ENCODE measurements at places on chromosomes 4 and X.

DNA sequence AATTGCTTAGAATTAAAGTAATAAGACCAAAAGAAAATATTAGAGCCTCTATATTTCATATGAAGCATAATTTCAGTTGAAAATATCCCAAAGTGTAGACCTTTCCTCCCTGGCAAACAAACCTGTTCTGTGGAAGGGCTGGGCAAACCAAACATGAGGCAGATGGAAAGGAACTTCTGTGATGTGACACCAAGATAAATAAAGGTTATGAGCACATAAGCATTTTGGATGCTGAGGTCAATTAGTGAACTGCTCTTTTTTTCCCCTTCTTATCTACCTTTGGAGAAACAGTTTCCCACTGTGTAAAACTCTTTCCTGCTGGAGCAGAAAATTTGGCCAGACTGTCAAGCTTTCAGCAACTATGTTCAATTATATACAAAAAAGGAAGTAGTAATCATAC, 109.6 kb upstream of the STIM2 start:
- no peaks in the 10 kb centered on the region for H3K27me3 ChIP-seq
- no peaks in the 10 kb centered on the region for H3K36me3 ChIP-seq
- H3K27ac ChIP-seq = no peak overlapping the region
- no peaks in the 10 kb centered on the region for H3K4me1 ChIP-seq
- DNase-seq = no peak
- H3K4me3 ChIP-seq = no peak overlapping the region

GRCh38 chr4:4321951-4322688, 32.1 kb downstream of the ZBTB49 start:
- H3K27ac ChIP-seq = no peak overlapping the region
- H3K4me3 ChIP-seq = no peak overlapping the region
- no peaks in the 10 kb centered on the region for H3K4me1 ChIP-seq
- no peak for DNase-seq

DNA sequence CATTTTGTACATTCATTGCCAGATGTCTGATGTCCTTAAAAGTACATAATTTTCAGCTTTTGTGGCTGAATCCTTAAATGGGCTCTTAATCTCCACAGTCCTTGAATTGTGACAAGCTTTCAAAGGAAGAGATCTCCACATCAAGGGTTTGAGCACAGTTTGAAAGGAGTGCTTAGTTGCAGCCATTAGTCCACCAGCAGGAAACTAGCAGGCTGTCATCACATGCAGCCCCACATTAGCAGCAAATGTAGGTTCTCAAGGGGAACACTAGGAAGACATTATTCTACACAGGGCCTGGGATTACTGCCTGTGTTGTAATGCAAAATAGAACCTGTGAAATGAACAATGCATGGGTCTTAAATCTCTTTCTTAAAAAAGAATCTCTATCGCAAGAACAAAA, 173.2 kb downstream of the CBLL2 start:
- no peaks in the 10 kb centered on the region for H3K36me3 ChIP-seq
- DNase-seq = no peak
- no peaks in the 10 kb centered on the region for H3K4me1 ChIP-seq
- no peak overlapping the region for H3K4me3 ChIP-seq

DNA sequence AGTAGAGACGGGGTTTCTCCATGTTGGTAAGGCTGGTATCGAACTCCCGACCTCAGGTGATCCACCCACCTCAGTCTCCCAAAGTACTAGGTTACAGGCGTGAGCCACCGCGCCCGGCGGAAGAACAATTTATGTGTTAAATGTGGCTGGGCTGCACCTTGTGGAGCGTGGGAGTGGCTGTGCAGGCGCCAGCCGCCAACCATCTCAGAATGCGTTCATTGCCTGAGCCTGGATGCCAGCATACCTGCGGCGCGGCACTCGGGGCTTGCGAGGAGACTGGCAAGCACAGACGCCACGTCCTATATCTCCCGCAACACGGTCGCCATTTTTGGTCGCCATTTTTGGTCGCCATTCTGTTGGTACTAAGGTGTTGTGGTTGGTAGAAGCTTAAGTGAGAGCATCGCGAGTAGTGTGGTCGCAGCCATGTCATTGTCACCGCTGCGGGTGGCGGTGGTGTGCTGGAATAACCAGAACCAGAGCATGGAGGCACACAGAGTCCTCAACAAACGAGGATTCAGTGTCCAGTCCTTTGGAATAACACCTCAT, 193.6 kb upstream of the HTR2C start:
- H3K36me3 ChIP-seq = no peaks in the 10 kb centered on the region
- H3K4me3 ChIP-seq = no peak overlapping the region
- no peaks in the 10 kb centered on the region for H3K4me1 ChIP-seq
- DNase-seq = no peak
- no peak overlapping the region for H3K27ac ChIP-seq

DNA sequence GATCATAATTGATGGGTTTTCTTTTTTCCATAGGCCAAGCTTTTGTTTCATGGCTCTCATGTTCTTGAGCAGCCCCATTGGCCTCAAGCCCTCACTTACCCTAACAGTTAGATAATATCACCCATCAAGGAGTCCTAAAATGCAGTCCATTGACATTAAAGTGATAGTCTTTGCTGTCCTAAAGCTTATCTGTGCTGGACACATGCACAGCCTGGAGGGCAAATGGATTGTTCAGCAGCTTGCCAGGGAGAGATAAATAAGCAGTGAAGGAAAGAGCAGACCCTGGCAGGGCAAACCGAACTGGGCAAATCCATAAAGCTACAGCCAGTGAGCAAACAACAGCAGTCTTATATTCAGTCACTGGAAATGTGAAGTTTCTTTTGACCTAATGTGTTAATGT, 199.6 kb upstream of the MID1 start:
- H3K4me3 ChIP-seq = no peak overlapping the region
- H3K4me1 ChIP-seq = no peaks in the 10 kb centered on the region
- no peaks in the 10 kb centered on the region for H3K27me3 ChIP-seq
- no peak for DNase-seq

GRCh38 chrX:31123335-31123734, 51.5 kb upstream of the FTHL17 start:
- H3K4me1 ChIP-seq = no peaks in the 10 kb centered on the region
- H3K4me3 ChIP-seq = no peak overlapping the region
- H3K27me3 ChIP-seq = no peaks in the 10 kb centered on the region
- DNase-seq = no peak
- no peaks in the 10 kb centered on the region for H3K36me3 ChIP-seq

DNA sequence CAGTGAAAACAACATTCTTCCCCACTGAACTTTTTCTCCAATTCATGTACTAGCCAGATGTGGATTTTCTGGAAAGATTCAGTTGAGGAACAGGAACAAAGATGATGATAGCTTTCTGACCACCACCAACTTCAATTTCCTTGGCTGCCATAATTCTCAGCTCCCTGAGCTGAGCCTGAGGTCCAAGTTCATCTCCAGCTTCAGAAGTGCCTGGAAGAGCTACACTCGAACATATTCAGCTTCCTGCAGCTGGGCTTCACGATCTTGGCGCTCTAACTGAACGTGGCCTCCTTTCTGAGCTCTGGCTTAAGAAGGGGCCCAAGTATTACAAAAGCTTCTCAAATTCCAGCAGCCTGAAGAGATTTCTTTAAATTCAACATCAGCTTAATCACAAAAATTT, 83.9 kb downstream of the QDPR start:
- H3K27ac ChIP-seq = no peak overlapping the region
- H3K36me3 ChIP-seq = no peaks in the 10 kb centered on the region
- H3K4me1 ChIP-seq = no peaks in the 10 kb centered on the region
- no peaks in the 10 kb centered on the region for H3K27me3 ChIP-seq
- no peak for DNase-seq

GRCh38 chrX:41695426-41695825, 6.7 kb downstream of the GPR34 start:
- H3K27ac ChIP-seq = no peak overlapping the region
- H3K4me1 ChIP-seq = no peaks in the 10 kb centered on the region
- H3K36me3 ChIP-seq = no peaks in the 10 kb centered on the region
- no peaks in the 10 kb centered on the region for H3K27me3 ChIP-seq
- DNase-seq = peak; percentile 53

DNA sequence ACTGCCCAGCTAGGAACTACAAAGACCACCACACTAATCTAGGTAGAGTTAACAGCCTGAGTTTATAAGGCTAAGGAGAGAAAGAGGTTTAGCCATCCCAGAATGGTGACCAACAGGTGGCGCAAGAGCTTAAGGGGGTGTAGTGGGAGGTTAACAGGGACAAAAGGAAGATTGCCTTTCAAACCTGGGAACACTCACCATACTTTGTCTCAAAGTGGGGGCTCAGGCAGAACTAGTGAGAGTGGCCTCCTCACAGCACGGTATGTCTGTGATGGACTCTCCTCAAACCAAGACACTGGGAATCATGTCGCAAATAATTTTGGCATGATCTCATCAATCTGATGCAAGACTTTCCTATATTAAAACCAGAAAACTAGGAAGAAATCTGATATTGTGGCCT, 23.4 kb downstream of the CCNI start:
- H3K27ac ChIP-seq = no peak overlapping the region
- no peak overlapping the region for H3K4me3 ChIP-seq
- peak; percentile 75 for DNase-seq
- H3K27me3 ChIP-seq = no peaks in the 10 kb centered on the region

DNA sequence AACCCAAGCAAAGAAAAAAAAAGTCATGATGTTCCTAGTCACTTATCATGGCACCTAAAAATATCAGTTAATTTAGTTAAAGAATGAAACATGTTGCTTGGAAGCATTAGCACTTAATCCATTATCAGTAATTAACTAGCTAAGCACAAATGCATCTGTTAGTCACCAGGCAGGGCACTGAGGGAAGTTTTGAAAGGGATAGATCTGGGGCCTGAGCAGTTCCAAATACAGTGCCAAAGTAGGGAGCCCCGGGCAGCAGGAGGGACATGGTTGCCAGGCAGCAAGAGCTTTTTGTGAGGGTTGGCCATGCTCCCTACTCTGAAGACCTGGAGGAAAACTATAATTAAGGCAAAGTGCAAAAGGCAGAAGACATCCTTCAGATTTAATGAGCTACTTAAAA, 62.0 kb downstream of the PHKA1 start:
- H3K27me3 ChIP-seq = no peaks in the 10 kb centered on the region
- no peak overlapping the region for H3K27ac ChIP-seq
- no peaks in the 10 kb centered on the region for H3K4me1 ChIP-seq
- no peak overlapping the region for H3K4me3 ChIP-seq
- DNase-seq = no peak

- H3K4me3 ChIP-seq = no peak overlapping the region
- H3K27me3 ChIP-seq = no peaks in the 10 kb centered on the region
- no peak overlapping the region for H3K27ac ChIP-seq
- H3K36me3 ChIP-seq = no peaks in the 10 kb centered on the region
These were observed 322.5 kb upstream of the CPXCR1 start for GRCh38 chrX:88424541-88424940.

DNA sequence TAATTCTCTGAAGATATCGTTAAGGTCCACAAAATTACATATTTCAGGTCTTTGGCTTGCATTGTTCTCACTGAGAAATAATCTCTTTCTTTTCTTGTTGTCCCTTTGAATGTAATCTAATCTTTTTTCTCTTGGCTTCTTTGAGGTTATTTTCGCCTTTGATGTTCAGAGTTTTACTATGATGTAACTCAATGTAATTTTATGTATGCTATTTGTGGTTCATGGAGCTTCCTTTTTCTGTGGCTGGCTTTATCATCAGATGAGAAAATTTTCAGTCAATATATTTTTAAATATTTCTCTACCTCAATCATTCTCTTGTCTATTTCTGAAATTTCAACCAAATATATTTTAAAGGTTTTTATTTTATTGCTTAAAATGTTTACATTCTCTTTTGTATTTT, 672.2 kb downstream of the TRAM1L1 start:
- DNase-seq = no peak
- H3K27ac ChIP-seq = no peak overlapping the region
- H3K4me1 ChIP-seq = no peaks in the 10 kb centered on the region
- no peaks in the 10 kb centered on the region for H3K27me3 ChIP-seq
- H3K36me3 ChIP-seq = no peaks in the 10 kb centered on the region
- no peak overlapping the region for H3K4me3 ChIP-seq

GRCh38 chr4:92100975-92101374, 202.8 kb upstream of the GRID2 start:
- no peak overlapping the region for H3K27ac ChIP-seq
- H3K4me1 ChIP-seq = no peaks in the 10 kb centered on the region
- no peak overlapping the region for H3K4me3 ChIP-seq
- no peaks in the 10 kb centered on the region for H3K27me3 ChIP-seq
- no peak for DNase-seq
- no peaks in the 10 kb centered on the region for H3K36me3 ChIP-seq

DNA sequence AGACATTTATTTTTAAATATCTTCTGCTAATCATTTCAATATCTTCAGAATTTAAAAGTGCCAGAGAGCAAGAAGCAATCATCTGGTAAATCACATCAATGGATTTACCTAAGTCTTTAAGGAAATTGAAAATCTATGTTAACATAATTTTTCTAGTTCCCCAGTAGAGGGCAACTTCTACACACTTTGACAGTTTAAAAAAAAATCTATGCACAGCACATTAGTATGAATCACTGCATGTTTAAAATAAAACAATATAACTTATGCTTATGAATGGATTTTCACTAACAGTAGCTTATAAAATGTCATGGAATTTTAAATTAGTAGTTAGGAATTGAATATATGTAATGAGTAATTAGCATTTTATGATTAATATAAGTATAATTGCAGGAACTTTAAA, 126.5 kb downstream of the REELD1 start:
- no peak overlapping the region for H3K4me3 ChIP-seq
- DNase-seq = no peak
- H3K27ac ChIP-seq = no peak overlapping the region
- no peaks in the 10 kb centered on the region for H3K36me3 ChIP-seq

GRCh38 chr4:2858451-2859217, 15.0 kb downstream of the ADD1 start:
- no peaks in the 10 kb centered on the region for H3K27me3 ChIP-seq
- no peak overlapping the region for H3K4me3 ChIP-seq
- DNase-seq = no peak
- peaks cover 15% of the 10 kb centered on the region for H3K36me3 ChIP-seq
- H3K4me1 ChIP-seq = peaks cover 74% of the 10 kb centered on the region
- H3K27ac ChIP-seq = no peak overlapping the region

- H3K27me3 ChIP-seq = no peaks in the 10 kb centered on the region
- no peak overlapping the region for H3K4me3 ChIP-seq
- no peaks in the 10 kb centered on the region for H3K36me3 ChIP-seq
- no peak for DNase-seq
These were observed 451.3 kb downstream of the TLL1 start for GRCh38 chr4:166324321-166324720.

DNA sequence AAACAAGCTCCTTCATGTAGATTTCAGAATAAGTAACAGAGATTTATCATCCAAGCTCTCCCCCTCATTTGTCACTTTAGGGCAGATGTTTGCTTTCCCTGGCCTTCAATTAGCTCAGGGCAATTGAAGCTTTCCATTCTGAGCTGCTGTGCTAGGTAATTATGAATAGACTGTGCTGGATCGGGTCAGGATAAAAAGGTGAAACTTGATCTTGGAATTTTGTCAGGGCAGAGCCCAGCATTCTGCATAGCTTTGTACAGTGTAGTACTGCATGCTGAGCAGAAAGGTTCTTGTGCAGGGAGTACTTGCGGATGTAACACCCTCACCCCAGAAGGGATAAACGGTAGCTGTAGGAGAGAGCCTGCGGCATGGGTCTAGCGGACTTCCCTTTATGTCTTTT, 64.0 kb upstream of the CLDN34 start:
- no peaks in the 10 kb centered on the region for H3K27me3 ChIP-seq
- H3K27ac ChIP-seq = no peak overlapping the region
- no peak for DNase-seq
- H3K4me1 ChIP-seq = no peaks in the 10 kb centered on the region
- H3K36me3 ChIP-seq = no peaks in the 10 kb centered on the region
- H3K4me3 ChIP-seq = no peak overlapping the region
